ENCODE measurements at places on chromosomes 11 and 22.

- no peak for DNase-seq
Measured at GRCh38 chr11:67641338-67642172, 2.0 kb upstream of the TBX10 start.

DNA sequence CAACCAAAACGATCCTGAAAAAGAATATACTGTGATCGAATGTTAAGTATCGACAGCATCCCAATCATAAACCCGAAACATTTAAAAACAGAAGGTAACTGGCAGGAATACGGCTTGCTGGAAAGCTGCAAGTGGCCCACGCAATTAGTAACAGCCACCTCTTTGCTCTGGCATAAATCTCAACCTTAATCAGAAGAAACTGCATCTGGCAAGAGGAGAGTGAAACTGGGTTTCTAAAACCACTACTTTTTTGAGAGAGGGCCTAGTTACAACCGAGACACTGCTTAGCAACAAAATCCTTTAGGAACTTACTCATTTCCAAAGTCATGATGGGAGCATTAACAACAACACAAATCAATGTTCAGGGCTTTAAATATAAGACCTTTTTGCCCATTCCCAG, 7.9 kb downstream of the NCAPD3 start:
- DNase-seq, result no peak

DNA sequence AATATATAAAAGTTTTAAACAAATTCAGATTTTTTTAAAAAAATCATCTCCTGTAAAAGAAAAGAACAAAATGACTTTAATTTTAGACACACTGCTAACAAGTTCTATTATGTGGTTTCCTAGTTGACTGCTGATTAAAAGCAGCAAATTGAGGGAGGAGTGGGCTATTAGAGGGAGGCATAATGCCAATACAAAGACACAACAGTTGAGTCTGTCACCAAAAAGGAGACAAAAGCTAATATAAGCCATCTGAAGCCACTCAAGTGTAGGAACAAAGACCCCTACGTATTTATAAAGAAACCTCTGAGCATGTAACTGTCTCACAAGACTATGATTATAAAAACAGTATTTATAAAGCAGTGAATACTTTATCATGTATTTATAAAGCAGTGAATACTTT, 28.6 kb downstream of the TMEM123 start:
- no peak for DNase-seq

GRCh38 chr11:86518211-86518610, 143.5 kb downstream of the CCDC81 start:
- no peak for DNase-seq

DNA sequence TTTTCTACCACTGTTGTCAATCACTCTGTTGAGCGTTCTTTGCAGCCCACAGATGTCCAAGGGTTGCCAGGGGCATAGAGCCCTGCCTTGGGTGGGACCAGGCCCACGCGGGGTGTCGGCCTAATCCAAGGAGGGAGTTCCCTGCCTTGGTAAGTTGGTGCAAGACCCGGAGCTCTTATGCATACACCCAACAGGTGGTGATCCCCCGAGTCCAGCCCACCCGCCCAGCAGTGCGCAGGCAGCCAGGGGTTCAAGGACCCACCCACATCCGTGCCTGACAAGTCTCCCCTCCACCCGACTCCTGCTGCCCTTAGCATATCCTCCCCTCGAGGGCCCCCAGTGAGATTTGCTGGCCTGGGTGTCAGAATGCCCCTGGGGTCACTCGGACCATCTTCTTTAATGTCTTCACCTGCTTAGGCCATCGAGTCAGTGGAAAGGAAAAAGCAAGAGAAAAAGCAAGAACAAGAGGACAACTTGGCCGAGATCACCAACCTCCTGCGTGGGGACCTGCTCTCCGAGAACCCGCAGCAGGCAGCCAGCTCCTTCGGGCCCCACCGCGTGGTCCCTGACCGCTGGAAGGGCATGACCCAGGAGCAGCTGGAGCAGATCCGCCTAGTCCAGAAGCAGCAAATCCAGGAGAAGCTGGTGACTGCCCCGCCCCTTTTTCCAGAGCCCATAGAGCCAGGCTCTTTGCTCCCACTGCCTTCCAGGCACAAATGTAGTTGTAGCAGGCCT, 12.2 kb downstream of the RIBC2 start:
- no peak for DNase-seq

DNA sequence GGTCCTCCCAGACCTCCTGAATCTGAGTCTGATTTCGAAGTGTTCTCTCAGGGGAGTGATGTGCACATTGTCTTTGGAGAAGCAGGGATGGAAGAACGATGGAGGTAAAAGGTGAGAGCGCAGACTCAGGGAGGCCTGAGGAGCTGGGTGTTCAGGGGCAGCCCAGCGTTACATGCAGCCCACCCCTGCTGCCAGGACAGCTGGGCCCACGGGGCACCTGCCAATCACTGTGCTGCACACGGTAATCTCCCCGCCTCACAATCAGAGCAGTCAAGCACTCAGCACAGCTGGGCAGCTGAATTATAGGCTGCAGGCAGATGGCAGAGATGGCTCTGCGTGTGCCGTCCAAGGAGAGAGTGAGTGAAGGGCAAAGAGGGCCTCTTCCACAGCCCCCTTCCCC, 17.9 kb upstream of the HTR3A start:
- DNase-seq, result no peak

GRCh38 chr22:37017356-37017755, 1.9 kb downstream of the TST start:
- DNase-seq, result no peak

DNA sequence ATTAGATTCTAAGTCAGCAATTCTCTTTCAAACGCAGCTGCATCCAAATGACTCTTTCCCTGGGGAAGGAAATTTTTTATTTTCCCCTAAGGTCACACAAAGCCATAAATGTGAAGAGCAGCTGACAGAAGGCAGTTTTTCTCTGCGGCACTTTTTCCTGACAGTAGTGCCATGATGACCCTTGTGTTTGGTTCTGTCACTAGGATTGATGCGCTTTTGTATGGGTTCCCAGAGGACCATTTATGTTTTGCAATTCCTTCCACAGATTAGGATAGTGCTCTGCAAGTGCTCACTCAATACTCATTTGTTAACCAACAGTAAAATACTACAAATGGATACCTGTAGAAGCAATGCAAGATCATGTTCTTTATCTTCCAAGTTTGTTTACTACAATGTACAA, 359.6 kb upstream of the CTSC start:
- no peak for DNase-seq

DNA sequence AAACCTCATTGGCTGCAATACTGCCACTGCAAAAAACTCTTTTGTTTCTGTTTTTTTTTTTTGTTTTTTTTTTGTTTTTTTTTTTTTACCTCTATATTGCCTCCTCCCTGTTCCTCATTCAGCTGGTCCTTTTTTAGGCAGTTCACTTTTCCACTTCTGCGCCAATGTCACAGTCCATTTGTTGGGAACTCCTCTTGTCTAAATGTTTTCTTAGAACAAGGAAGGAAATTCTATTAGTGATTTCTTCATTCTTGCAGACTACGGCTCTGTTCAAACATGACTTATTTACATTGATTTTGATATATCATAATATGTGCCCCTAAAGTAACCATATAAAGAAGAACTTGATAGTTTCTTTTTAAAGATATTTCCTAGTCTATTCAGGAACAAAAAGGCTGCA, 2.9 kb downstream of the FAM118B start:
- no peak for DNase-seq

- DNase-seq, result no peak
Measured at GRCh38 chr11:117931331-117931950, 2.2 kb upstream of the TMPRSS13 start.

DNA sequence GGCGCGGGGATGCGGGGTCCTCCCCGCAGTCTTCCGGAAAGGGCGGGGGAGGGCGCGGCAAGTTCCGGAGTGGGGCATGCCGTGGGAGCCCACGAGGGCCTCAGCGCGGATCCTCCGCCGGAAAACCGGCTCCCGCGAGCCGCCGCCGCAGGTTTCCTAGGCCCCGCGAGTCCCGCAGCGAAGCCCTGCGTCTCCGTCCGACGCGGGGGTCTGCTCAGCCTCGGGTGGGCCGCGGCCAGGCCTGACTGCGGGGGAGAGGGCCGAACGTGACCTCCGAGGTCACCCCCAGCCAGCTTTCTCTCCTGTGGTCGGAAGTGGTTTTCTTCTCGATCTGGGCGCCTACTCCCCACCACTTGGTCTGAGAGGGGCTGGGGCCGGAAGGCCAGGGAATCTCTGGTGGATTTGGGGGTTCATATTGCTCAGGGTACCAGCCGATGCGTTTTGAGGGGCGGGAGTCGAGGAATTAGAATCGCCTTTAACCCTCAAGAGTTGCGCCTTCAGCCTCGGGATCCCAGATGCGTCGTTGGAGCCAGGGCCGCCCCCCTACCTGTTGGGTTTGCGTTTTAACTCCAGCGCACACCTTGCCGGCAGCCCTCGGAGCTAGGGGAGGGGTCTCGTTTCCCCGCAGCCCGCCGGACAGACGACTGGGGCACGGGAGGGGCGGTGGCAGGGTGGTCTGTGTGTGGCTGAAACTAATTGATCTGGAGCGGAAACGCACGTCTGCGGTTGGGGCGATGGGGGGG, 3.6 kb upstream of the CCND1 start:
- DNase-seq, result no peak
